ACHN (cell line): ENCODE measurements at places on chromosomes 1 and 21.

- DNase-seq: no peak
Observed at GRCh38 chr1:23242414-23242813, 25.1 kb upstream of the HTR1D start.

DNA sequence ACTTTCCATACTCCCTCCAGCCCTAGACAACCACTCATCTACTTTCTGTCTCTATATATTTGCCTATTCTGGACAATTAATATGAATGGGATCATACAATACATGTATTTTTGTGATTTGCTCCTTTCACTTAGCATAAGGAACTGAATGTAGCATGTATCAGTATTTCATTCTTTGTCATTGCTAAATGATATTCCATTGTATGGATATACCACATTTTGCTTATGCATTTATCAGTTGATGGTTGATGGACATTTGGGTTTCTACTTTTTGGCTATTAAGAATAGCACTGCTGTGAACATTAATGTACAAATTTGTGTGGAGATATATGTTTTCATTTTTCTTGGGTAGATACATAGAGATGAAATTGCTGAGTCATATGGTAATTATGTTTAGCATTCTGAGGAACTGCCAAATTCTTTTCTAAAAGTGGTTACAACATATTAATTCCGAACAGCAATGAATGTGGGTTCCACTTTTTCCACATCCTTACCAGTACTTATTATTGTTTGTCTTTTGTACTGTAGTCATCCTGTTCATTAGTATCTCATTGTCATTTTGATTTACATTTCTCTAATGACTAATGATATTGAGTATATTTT, 121.0 kb downstream of the LRRC40 start:
- DNase-seq: no peak

- no peak for DNase-seq
Observed at GRCh38 chr1:65471861-65472332, 51.4 kb downstream of the LEPR start.

DNA sequence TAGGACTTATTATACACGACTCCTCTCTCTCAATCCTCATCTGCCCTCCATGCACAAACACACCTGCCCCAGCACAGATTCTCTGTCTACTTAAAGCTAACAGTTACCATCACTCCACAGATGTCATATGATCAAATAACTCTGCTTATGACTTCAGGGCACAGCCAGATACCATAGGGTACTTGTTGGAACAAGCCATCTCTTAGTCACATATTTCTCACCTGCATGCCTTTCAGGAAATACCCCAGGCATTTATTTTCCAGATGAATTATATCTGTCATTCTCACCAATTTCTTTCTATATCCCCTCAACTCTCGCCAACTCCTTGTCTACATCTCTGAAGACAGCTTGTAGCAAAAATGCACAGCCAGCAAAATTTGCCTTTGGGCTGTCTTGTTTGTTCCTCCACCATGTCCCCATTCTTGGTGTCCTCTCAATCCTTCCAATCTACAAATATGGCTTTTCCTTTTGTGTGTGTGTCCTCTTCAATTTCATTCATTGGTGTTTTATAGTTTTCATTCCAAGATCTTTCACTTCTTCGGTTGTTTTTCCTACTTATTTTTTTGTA, 353.9 kb upstream of the CAMK1G start:
- DNase-seq: no peak

DNA sequence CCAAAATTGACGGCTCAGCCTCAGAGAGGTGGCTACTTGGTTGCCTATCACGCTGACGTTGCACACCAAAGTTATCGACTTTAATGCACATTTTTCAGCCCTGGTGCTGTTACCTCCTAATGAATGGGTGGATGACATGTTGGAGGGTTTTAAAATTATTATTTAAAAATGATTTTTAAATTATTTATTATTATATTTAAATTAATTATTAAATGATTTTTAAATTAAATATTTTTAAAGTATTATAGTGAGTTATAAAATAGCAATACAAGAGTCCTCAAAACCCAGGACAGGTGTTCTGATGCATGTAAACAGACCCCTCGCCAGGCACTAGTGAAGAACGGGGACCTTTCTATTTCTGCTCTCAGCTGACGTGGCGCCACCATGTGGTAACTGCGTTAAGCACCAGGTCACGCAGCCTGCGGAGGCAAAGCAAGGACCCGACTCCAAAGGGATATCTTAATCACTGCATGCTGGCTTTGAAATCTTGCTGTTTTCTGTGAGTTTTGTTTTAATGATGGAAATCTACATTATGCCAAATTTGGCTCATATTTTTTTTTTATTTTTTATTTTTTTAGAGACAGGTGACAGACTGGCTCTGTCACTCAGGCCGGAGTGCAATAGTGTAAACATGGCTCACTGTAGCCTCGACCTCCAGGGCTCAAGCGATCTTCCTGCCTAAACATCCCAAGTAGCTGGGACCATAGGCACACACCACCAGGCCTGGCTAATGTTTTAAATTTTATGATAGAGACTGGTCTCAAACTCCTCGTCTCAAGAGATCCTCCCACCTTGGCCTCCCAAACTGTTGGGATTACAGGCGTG, 22.6 kb downstream of the CASP9 start:
- DNase-seq: peak; percentile 50

GRCh38 chr1:198880818-198881597, 242.2 kb downstream of the PTPRC start:
- peak; percentile 95 for DNase-seq

DNA sequence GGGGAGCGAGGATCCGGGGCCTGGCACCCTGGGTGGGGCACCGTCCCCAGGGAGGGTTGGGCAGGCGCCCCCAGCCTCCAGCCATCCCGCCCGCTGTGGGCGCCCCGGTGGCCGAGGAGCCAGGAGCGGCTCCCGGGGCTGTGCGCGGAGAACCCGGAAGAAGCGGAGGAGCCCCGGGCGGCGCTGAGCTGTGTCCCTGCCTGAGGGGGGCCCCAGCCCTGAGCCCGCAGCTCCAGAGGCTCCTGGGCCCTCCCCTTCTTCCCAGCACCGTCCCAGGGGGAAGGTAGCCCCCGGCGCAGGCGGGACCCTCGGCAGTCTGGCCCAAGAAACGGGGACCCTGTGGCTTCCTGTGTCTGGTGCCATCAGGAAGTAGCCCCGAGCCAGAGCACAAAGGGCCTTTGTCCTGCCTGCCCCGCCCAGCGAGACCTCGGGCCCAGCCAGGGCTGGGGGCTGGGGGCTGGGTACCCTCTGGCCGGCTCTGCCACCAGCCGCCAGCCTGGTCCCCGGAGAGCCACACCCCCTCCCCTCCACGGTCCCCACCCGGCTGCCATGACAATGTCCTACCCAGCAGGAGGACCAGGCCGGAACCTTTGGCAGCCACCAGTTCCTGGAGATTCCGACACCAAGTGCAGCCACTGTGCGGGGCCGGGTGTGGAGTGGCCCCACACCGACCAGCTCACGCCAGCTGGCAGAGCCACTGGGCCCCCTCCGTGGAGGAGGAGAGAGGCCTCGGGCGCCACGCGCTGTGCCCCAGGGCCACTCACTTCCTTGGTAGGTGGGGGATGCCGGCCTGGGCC, 15.6 kb upstream of the TTLL10 start:
- DNase-seq: peak; percentile 38

DNA sequence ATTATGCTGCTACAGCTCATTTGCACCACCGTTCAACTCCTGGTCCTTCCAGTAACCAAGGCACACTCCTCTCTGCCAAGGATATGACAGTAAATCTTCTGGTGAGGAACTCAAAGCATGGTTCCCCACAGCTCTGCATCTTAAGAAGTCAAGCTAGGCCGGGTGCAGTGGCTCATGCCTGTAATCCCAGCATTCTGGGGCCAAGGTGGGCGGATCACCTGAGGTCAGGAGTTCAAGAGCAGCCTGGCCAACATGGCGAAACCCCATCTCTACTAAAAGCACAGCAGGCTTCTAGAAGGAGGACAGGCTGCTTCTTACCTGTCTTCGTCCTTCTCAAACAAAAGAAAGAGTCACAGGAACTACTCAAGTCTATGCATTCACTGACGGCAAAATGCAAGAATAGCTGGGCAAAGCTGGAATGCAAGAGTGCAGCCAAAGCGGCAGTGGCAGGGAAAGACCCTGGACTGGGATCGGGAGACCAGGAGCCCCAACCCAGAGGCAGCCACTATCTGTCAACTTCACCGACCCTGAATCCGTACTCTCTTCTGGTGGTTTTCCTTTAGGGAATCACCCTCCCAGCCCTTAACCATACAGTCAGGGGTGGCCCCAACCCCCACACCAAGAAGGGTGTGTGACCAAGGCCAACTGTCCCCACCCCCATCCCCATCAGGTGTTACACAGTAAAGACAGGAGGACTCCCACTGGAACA, 75.5 kb downstream of the NPHP4 start:
- DNase-seq: no peak

DNA sequence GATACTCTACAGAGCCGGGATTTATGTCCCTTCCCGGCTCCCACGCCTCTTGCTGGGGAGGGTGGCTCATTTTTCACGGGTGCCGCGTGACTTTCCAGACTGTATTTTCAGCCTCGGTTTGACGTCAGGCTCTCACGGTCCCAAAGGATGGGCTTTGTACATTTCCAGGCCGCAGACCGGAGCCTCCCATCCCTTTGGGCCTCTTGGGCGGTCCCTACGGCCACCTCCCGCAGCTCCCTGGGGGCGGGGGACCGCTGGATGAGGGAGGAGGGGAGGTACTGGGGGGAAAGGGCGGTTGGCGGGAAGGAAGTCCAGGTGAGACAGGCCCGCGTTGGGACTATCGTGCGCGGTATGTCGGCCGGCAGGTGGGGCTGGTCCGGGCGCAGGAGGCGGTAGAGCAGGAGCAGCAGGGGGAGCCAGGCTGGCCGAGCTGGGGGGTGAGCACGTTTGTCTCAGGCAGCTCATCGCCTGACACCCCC, 17.9 kb downstream of the UBL4B start:
- DNase-seq: no peak

DNA sequence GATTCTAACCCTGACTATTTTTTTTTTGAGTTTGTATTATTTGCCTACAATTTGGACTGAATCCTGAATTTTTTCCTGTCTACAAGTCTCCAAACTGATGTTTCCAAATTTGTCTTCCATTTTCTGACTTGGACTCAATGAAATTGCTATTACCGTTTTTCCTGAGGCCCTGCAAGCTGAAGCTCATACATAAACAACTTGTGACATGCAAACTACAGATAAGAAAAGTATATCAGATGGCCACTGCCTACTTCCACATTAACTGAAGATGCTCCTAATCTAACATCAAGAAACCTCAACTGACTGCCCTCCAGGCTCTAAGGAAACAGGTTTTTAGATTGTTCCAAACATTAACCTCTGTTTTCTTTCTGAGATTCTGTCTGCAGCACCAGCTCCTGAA, 51.1 kb upstream of the KLHDC7A start:
- DNase-seq: no peak

- no peak for DNase-seq
Observed at GRCh38 chr1:175095069-175095468, 27.4 kb downstream of the TNN start.

DNA sequence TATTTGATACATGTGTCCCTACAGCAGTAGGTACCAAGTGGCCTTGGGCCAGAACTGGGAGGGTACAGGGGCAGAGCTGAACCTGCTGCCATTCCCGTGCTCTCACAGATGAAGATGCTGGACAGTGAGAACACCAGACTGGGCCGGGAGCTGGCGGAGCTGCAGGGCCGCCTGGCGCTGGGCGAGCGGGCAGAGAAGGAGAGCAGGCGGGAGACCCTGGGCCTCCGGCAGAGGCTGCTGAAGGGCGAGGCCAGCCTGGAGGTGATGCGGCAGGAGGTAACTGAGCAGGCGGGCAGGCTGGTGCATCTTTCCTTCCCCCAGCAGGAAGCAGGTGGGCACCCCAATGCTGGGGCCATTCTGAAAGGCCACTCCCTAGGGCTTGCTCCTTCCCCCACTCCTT, 21.9 kb downstream of the MFAP2 start:
- DNase-seq: no peak

DNA sequence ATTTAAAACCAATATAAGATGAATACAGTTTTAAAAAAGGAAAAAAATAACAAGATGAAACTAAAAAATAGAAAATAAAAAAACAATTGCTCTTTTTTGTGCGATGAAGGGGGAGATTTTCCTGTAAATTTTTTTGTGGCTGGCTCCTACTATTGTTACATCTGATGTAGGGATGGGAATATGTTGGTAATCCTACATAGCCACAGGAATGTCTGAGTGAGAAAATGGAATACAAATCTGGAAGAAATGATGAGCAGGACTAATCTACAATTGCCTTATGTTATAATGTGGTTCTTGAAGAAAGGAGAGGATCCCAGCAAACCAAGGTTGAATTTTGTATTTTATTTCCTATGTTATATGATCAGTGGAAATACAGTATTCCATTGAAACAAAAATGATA, 40.9 kb downstream of the ATP6V1G3 start:
- no peak for DNase-seq

- DNase-seq: no peak
Observed at GRCh38 chr1:225766967-225767633, 10.5 kb upstream of the SRP9 start.

DNA sequence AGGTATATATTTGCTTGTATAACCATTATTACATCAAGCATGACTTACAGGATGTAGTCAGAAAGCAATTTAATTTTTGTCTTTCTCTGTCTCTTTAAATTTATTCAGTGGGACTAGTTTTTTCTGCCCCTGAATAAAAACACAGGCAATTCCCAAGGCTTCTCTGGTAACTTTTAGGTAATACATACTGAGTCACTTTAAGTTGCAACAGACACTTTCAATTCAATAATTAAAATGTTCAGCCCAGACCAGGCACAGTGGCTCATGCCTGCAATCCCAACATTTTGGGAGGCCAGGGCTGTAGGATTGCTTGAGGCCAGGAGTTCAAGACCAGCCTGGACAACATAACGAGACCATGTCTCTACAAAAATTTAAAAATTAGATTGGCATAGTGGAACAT, 12.3 kb downstream of the SLC44A3 start:
- no peak for DNase-seq

- no peak for DNase-seq
Observed at GRCh38 chr21:45825219-45825618, 156.4 kb upstream of the COL6A1 start.

DNA sequence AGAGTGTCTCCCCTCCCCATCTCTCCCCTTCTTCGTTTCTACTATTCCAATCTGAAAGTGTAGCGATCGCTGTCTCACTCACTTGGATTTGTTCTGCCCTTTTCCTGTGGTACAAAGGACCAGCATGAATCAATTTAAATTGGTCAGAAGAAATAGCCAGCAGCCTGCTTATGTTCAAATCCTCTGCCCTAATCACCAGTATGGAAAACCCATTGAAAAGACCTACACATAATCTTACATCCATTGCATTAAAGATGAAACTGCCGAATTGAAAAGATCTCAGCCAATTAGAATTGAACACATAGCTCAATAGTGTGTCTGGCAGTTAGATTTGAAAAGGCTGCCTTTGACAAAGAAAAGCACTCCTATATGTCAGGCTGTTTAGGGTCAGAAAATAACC, 122.6 kb downstream of the TNNI3K start:
- DNase-seq: no peak

GRCh38 chr1:166490437-166490991, 323.7 kb upstream of the FAM78B start:
- DNase-seq: no peak
